ENCODE measurements at places on chromosomes 2 and 18. TPM values are rescaled to one million over a fixed set of nuclear protein-coding genes. Genes with fewer than 3 reads are reported as not detected.

- no peak for DNase-seq
- no peaks in the 10 kb centered on the region for H3K4me1 ChIP-seq
- no peak overlapping the region for H3K27ac ChIP-seq
- peaks cover 11% of the 10 kb centered on the region for H3K27me3 ChIP-seq
Observed at GRCh38 chr18:45793264-45793965, 32.1 kb upstream of the SIGLEC15 start.

- H3K27me3 ChIP-seq = peaks cover 8% of the 10 kb centered on the region
- no peak overlapping the region for H3K27ac ChIP-seq
Observed at GRCh38 chr2:237196409-237196808, 110.7 kb downstream of the COPS8 start.

GRCh38 chr2:179250848-179251504 is 13.7 kb downstream of the SESTD1 start:
- H3K36me3 ChIP-seq = peaks cover 13% of the 10 kb centered on the region
- peaks cover 2% of the 10 kb centered on the region for H3K27me3 ChIP-seq
- H3K4me1 ChIP-seq = peaks cover 52% of the 10 kb centered on the region

DNA sequence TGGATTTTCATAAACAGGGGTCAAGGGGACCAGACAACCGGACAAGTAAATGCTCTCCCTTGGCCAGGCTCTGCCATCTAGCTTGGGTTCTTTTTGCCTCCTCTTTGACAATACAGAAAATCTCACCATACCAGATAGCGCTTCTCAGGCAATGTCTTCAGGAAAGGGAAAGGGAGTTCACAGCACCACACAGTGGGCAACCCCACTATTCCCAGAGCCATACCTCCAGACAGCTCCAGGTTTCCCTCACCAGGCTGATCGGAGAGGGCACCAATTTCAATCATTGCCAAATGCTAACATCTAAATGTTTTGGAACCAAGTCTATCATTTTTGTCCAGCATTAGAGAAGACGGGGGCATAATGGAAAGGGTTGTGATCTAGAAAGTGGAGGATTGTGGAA is 28.1 kb downstream of the CCDC68 start:
- no peaks in the 10 kb centered on the region for H3K4me1 ChIP-seq
- no peaks in the 10 kb centered on the region for H3K36me3 ChIP-seq
- peak; percentile 32 for DNase-seq
- no peak overlapping the region for H3K4me3 ChIP-seq
- H3K27ac ChIP-seq = no peak overlapping the region
- peaks cover 8% of the 10 kb centered on the region for H3K27me3 ChIP-seq

DNA sequence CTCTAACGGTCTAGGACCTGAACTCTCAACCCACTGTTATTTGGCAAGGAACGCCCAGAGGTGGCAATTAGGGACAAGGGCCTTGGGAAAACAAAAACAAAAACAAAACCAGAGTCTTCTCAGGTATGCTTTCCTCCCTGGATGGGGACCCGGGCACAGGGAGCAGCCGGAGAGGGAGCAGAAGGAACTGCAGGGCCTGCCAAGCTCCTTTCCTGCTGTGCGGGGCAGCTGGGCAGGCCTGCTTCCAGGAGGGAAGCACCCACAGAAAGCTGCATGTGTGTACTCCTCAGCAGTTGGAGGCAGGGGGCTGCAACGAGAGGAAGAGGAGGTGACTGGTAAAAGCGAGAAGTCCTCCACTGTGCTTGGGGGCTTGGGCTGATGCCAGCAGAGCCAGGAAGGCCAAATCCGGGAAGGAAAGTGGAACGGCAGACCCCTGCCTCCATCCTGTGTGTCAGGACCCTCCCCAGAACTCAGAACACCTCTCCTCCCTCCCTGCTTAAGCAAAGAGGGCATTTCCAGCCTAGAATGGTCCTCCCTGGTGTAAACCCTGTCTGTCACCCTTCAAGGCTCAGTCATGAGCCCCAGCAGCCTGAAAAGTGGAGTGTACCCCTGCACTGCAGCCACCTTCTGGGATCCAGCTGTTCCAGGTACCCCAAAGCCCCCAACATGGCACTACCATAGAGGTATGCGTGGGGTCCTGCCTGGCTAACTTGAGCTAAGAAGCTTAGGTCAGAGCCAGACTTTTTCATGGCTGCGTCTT is 56.3 kb downstream of the DNMT3A start:
- H3K4me1 ChIP-seq = peaks cover 33% of the 10 kb centered on the region
- H3K36me3 ChIP-seq = peaks cover 53% of the 10 kb centered on the region
- H3K4me3 ChIP-seq = peak overlapping the region; percentile 68
- H3K27ac ChIP-seq = peak overlapping the region; percentile 92
- DNase-seq = no peak

DNA sequence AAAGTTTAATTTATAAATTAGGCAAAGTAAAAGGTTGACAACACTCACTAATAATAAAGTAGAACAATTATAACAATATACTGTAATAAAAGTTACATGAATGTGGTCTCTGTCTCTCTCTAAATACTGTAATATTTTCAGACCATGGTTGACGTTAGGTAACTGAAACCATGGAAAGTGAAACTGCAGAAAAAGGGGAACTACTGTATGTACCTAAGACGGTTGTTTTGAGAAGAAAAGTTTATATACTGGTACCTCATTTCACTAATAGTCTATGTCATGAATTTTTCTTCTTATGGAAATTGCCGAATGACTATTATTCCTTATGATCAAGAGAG is 166.7 kb upstream of the ZNF521 start:
- peaks cover 2% of the 10 kb centered on the region for H3K4me1 ChIP-seq
- no peak for DNase-seq
- no peak overlapping the region for H3K4me3 ChIP-seq
- no peaks in the 10 kb centered on the region for H3K36me3 ChIP-seq
- H3K27ac ChIP-seq = no peak overlapping the region

Gene TNFAIP6
- total RNA-seq = not detected
